Thoracic aorta endothelial cell (primary cell): ENCODE measurements at places on chromosomes 3 and 15. TPM values are rescaled to one million over a fixed set of nuclear protein-coding genes. Genes with fewer than 3 reads are reported as not detected.

NEK10 gene
- total RNA-seq = 13.6 and 20.6 TPM in 2 replicates

NOX5 gene
- total RNA-seq = 0.07 TPM in 1 of 2 replicates, not detected in the other

DPH6 gene
- 14.1 and 19.1 TPM in 2 replicates for total RNA-seq

TOP2B gene
- total RNA-seq = 161 and 186 TPM in 2 replicates

SHC4 gene
- total RNA-seq = 0.53 and 0.65 TPM in 2 replicates

SLCO2A1 gene
- total RNA-seq = 0.93 and 2.2 TPM in 2 replicates

CCR8 gene
- not detected in 2 replicates for total RNA-seq

ITIH1 gene
- total RNA-seq = not detected in 2 replicates

UBAP1L gene
- 1.9 and 2.2 TPM in 2 replicates for total RNA-seq

MOBP gene
- 0.07 and 0.13 TPM in 2 replicates for total RNA-seq

GMPS gene
- total RNA-seq = 90.3 and 125 TPM in 2 replicates

ABCF3 gene
- total RNA-seq = 33.7 and 42.4 TPM in 2 replicates

GOLGA6L7 gene
- total RNA-seq = not detected in 2 replicates

CHST2 gene
- 7.8 and 9.5 TPM in 2 replicates for total RNA-seq

HYAL2 gene
- 271 and 320 TPM in 2 replicates for total RNA-seq

CCRL2 gene
- 14.6 and 15.4 TPM in 2 replicates for total RNA-seq

ISL2 gene
- 0.13 and 0.14 TPM in 2 replicates for total RNA-seq

GHRL gene
- total RNA-seq = not detected in 2 replicates

TEX55 gene
- total RNA-seq = not detected in 2 replicates
